Ecto neural progenitor cell (in vitro differentiated cells): ENCODE measurements at places on chromosomes 1 and 21.

DNA sequence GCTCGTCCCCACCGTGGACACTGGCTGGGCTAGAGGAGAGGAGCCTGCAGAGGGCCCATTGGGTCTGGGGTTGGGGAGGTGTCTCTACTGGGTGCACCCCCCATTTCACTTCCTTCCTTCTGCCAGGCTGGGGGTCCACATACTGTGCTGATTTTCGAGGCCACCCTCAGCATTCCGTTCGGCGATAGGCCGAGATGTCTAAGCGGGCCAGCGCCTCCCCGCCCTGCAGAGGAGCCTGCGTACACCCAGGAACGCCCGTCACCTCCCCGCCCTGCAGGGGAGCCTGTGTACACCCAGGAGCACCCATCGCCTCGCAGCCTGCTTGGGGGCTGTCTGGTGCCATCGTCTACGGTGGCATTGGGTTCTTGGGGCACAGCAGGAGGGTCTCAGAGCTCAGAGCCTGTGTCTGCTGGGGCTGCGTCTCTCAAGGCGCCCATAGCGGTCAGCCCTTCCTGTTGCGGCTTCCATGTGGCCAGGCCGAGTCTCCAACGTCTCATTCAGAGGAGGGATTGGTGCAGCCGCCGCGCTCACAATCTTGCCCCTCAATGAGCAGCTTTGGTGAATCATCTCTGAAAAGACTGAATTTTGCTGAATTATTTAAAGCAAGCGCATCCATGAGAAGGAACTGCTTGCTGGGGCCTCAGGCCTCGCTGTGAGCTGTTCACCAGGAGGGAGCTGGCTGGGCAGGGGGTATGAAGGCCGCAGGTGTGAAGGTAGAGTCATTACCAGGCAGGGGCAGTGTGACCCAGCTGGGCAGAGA lies 30.7 kb upstream of the AGPAT3 start:
- DNase-seq: no peak

DNA sequence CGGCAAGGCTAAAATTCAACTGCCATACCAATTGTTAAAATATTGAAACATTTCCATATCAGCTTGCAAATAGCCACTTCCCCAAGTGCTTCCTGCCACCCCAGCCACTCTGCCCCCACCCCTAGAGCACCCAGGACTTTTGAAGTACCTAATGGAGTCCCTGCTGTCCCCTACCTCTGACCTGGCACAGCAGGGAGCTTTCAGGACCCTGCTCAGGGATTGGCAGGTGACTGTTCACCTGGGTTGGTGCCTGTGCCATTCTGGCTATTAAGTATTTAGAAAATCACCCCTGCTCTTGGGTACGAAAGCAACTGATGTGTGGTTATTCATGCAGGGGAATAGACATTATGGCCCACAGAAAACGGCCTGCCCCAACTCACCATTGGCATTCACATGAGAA lies 9.1 kb upstream of the HPCAL4 start:
- DNase-seq: no peak

DNA sequence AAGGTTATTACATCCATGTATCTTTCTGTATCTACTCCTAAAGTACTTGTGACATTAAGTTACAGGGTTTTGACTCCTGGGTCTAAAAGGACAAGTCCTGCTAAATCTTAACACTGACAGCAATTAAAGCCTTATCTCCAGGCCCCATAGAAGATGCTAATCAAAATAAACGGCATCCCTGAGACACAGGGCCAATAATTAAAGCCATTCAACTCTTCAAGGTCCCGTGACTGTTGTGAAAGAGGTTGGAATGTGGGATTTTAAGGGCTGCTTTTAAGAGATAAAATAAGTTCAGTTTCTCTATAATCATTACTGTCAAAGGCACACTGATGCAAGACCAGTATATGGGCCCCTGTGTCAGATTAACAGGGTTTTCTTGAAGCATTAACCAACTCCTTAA lies 8.3 kb downstream of the DNAI4 start:
- DNase-seq: no peak

GRCh38 chr1:31643976-31644559 lies 608 bp downstream of the PEF1 start:
- no peak for DNase-seq

DNA sequence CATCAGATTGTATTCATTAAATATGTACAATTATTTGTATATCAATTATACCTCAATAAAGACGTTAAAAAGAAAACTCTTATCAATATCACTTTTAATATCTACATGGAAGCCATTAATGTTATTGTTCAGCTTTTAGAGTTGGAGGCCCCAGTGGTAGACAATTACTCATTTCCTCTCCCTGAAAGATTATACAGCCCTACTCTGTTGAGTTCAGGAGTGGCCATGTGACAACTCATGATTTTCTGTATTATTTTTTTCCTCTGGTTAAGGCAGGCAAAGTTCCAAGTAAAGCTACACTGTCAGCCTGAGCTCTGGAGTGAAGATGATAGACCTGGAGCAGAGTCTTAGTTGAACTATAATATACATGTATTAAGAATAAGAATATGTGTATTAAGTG lies 247.9 kb upstream of the B3GALT2 start:
- no peak for DNase-seq

- no peak for DNase-seq
Observed at GRCh38 chr1:52672946-52673345, 25.2 kb downstream of the COA7 start.

DNA sequence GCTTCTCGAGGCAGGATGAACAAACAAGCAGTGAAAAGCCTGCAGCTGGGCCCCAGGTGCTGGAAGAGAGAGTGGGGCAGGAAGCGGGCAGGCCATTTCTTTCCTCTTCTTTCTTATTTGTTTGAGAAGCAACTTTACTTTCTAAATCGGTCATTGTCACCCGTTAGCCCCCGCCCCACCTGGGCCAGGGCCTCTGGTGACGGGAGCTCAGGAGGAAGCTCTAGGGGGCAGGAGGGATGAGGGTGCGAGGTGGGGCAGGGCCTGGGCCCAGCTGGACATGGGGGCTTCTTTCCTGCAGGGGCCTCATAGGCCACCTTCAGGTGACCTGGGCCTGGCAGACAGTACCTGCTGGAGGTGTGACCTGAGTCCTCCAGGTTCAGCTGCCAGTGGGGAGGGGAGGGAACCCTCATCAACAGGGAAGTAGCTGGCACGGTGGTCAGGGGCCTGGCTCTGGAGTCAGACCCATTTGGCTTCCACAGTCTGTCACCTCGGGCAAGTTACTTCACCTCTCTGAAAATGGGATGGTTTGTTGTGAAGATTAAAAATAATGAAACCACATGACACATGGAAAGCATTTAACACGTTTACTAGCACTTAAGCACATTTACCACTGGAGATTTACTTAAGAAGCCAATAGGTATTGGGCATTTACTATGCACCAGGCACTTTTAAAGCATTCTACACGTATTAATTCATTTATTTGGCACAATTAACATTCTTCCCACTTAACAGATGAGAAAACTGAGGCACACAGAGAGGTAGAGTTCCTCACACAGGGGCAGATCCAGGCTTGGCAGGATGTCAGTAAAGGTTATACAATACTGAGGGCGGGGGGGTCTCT lies 54.1 kb upstream of the ID3 start:
- no peak for DNase-seq

GRCh38 chr1:227726924-227727599 lies 8.0 kb downstream of the JMJD4 start:
- DNase-seq: no peak

DNA sequence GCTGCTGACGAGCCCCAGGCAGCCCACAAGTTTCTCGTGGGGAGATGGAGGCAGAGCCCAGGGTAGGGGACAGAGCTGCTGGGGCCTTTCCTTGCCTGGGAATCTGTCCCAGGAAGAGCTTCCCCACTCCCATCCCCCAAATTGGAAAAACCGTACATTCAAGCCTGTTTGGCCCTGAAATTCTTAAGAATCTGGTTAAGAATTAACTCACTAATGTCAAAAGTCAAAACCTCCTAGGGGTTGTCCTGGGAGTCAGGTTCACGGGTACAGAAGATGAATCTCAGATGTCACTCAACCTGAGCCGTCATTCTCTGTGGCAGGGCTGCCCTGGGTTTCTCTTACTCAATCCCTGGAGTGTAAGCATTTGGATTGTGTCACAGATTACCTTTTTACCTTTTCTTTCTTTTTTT lies 8.4 kb downstream of the C1orf115 start:
- DNase-seq: no peak

- no peak for DNase-seq
Observed at GRCh38 chr21:33155005-33155404, 74.7 kb upstream of the IFNAR2 start.

DNA sequence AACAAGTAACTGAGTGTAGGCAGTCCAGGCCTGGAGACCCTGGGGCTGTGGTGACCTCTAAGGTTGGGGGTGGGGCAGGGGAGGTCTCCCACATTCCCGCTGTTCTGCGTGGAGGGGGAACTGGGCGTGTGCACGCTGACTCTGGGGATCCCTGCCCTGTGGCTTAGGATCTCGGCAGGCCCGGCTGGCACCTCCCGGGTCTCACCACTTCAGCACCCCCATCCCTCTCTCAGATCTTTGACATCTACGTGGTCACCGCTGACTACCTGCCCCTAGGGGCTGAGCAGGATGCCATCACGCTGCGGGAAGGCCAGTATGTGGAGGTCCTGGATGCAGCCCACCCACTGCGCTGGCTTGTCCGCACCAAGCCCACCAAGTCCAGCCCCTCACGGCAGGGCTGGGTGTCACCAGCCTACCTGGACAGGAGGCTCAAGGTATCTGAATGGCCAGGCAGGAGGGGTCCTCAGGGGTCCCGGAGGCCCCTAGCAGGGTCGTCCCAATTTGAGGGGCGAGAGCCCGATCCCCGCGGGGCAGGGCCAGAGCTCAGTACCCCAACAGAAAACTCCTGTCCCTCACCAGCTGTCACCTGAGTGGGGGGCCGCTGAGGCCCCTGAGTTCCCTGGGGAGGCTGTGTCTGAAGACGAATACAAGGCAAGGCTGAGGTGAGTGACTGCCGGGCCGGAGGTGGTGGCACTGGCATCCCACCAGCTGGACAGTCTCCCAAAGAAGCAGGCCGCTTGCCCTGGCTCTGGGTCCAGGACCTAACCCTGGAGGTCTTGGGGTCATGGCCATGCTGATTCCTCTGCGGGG lies 68.7 kb downstream of the TRIM11 start:
- DNase-seq: no peak

DNA sequence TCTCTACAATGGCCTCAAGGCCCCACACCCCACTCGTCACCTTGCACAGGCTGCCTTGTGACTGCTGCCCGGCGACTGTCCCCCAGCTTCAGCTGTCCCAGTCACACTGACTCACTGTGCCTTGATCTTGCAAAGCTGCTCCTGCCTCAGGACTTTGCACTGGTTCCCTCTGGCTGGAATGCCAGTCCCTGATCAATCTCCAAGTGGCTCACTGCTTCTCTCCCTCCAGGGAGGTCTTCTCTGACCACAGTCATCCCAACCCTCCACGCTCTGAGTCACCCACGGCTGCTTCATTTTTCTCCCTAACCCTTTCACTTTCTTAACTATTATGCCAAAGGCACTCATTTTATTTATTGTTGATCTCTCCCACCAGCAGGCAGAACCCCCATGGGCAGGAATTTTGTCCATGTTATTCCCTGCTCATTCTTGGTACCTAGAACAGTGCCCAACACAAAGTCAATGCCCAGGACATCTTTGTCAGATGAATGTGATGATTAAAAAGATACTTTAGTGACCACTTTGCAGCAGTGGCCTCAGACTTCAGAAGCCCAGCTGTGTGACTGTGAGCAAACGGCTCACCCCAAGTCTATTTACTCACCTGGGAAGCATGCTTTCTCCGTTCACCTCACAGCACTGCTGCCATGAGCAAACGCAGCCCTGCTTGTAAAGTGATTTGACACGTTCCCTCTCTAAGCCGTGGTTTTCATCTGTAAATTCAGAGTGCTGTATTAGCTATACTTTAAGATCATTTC lies 53.4 kb downstream of the ZBTB18 start:
- DNase-seq: no peak

- DNase-seq: no peak
Observed at GRCh38 chr1:207179036-207179435, 75.0 kb downstream of the C4BPA start.

GRCh38 chr1:209570743-209571142 lies 12.8 kb upstream of the CAMK1G start:
- no peak for DNase-seq

DNA sequence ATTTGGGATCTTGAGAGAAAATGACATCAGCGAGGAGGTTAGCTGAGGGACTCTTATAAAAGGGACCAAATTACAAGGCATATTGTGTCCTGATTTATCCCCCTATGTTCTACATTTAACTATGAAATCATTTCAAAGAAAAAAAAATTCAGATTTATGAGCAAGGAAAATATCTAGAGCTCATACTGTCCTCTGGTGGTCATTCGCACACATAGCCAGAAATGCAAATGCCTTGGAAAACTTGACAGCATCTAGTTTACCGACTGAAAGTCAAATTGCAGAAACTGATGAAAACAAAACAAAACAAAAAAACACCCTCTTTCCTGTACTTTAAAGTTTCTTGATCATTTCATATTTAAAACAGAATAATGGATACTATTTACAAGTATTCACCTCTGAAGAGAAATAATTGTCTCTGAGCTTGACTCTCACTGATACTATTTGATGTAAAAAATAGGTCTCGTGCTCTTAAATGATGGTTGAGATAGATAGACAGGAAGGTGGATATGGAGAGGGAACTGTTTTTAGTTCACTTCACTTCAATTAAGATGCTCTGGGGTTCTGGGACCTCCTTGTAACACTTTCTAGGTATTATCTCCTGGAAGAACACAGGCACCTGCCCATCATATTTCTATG lies 253.8 kb downstream of the PCP4 start:
- no peak for DNase-seq

DNA sequence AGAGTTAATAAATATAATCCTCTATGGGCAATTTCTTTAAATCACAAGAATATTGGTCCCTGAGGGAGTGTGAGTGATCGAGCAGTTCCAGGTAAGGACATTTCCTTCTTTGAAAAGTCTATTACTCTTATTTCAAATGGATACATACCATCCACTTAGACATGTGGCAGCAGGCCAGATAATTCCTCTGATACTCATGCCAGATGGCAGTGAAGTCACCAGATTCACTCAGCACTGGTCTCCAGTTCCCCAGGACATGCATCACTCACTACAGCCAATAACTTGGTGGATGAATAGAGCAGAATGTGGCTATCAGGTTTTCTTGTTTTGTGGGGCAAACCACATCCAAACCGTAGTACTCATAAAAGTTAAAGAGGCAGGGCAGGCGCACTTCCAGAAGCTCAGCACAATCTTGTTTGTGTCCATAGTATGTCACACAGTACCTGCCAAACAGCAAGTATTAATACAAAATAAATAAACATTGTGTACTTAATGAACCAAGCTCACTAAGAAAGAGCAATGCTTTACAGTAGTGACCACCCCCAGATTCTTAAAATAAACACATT lies 74.2 kb upstream of the CD53 start:
- no peak for DNase-seq

- DNase-seq: no peak
Observed at GRCh38 chr21:35045542-35046262, 3.4 kb downstream of the RUNX1 start.
